Testis (tissue), 5 donors: ENCODE measurements at places on chromosomes 11 and 22. TPM values are rescaled to one million over a fixed set of nuclear protein-coding genes. Genes with fewer than 3 reads are reported as not detected.

DNA sequence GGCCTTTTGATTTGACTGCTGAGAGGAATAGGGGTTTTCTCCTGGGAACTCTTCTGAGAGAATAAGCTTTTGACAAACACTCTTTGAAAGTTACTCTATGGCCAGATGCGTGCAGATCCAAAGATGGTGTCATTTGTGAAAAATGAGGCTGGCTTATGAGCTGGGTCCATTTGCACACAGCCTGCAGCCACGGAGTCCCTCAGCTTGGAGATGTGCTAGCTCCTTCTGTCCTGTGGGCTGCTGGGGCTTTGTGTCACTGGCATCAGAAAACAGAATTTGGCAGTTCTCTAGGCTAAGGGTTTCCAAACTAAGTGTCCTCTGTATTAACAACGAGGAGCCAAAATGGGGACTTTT, 702.4 kb downstream of the NTM start:
- H3K4me1 ChIP-seq = no peaks in the 10 kb centered on the region
- DNase-seq = no peak
- H3K27ac ChIP-seq = no peak overlapping the region
- H3K36me3 ChIP-seq = no peaks in the 10 kb centered on the region

DNA sequence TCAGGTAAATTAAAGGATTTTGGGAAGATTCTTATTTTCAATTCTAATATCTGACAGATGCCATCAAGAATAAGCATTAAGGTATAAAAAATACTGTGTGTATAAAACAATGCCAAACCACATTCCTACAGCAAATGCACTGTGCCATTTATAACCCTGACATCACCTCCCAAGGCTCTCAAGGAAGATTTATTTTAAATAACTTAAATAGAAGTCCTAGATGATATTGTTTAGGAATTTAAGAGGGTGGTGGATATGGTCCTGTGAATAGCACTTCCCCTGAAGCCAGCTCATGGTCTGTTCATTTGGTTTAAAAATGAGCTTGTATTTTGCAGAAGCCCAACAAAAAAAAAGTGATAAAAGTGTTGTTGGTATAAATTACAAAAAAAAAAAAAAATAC, 32.1 kb downstream of the PPIL2 start:
- no peaks in the 10 kb centered on the region for H3K27me3 ChIP-seq
- no peak overlapping the region for H3K4me3 ChIP-seq
- no peak overlapping the region for H3K27ac ChIP-seq
- no peaks in the 10 kb centered on the region for H3K36me3 ChIP-seq
- no peak for DNase-seq

GRCh38 chr11:134686460-134687061, 274.5 kb upstream of the B3GAT1 start:
- no peak overlapping the region for H3K4me3 ChIP-seq
- no peak overlapping the region for H3K27ac ChIP-seq
- no peaks in the 10 kb centered on the region for H3K36me3 ChIP-seq
- DNase-seq = no peak

GRCh38 chr22:36486619-36487384, 5.4 kb upstream of the TXN2 start:
- H3K4me3 ChIP-seq = no peak overlapping the region
- H3K27ac ChIP-seq = no peak overlapping the region
- H3K36me3 ChIP-seq = no peaks in the 10 kb centered on the region

- H3K4me3 ChIP-seq = no peak overlapping the region
- H3K27me3 ChIP-seq = no peaks in the 10 kb centered on the region
- no peak overlapping the region for H3K27ac ChIP-seq
- DNase-seq = peak; percentile 21
Measured at GRCh38 chr22:17266251-17266971, 47.2 kb upstream of the ADA2 start.

DNA sequence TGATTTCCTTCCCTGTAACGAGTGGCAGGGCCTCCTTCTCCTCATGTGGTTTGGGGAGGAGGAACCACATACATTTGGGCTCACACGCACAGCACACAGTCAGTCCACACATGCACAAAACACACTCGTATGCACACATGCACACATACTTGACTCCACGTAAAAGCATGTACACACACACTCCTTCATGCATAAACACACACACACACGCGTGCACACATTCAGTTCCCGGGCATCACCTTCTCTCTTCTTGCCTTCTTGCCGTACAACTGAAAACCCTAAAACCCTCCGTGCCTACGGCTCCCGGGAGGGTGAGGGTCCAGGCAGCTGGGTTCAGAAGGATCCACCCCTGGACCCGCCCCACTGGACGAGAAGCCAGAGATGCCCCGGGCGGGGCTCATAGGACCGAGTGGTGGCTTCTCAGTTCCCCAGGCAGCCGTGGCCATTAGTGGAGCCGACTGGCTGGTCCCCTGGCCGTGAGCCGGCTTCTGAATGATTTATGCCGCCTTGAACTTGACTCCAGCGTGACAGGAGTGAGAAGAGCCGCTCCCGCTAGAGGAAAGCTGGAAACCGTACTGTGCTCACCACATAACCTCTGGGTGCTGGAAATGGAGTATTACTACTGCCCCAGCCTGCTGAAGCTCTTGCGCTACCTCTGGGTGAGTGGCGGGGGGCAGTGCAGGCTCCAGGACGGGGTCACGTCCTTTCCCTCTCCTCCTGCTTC, 117.4 kb downstream of the KIAA1671 start:
- H3K4me3 ChIP-seq = no peak overlapping the region
- no peaks in the 10 kb centered on the region for H3K36me3 ChIP-seq
- no peak for DNase-seq
- H3K4me1 ChIP-seq = no peaks in the 10 kb centered on the region
- H3K27ac ChIP-seq = no peak overlapping the region

GRCh38 chr11:125335106-125335505, 161.0 kb downstream of the FEZ1 start:
- no peaks in the 10 kb centered on the region for H3K27me3 ChIP-seq
- H3K4me1 ChIP-seq = peaks cover 32% of the 10 kb centered on the region
- no peak overlapping the region for H3K27ac ChIP-seq

DNA sequence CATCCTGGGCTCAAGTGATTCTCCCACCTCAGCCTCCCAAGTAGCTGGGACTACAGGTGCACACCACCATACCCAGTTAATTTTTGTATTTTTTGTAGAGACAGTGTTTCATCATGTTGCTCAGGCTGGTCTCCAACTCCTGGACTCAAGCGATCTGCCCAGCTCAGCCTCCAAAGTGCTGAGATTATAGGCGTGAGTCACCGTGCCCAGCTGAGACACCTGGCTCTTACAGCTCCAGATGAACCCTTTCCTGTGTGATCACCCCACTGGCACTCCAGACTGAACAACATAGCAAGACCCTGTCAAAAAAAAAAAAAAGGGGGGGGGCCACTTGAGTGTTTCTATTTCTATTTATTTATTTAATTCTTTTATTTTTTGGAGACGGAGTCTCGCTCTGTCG, 1.0 kb upstream of the ADSL start:
- H3K4me3 ChIP-seq = peak overlapping the region; percentile 70
- no peaks in the 10 kb centered on the region for H3K36me3 ChIP-seq
- no peak for DNase-seq
- no peaks in the 10 kb centered on the region for H3K27me3 ChIP-seq

DNA sequence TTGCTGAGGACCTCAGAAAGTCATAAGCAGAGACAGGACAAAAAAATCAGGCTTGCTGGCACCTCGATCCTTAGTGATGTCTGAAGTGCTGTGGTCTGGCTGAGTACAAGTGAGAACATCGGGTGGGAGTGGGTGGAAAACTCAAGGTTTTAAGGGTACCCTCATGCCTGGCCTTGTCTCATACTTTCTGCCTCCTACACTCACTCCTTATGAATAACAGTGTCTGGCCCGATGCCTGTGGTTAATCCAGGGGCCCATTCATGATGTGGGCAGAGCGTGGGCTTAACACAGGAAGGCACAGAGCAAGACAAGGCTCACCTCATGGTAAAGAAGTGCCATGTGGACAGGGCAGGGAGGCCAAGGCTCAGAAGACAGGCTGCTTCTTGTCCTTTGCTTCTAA, 11.0 kb upstream of the UCP3 start:
- H3K36me3 ChIP-seq = no peaks in the 10 kb centered on the region
- no peak overlapping the region for H3K4me3 ChIP-seq
- H3K27me3 ChIP-seq = no peaks in the 10 kb centered on the region
- H3K4me1 ChIP-seq = peaks cover 6% of the 10 kb centered on the region
- no peak for DNase-seq
- H3K27ac ChIP-seq = no peak overlapping the region

- DNase-seq = peak; percentile 9
- H3K27ac ChIP-seq = no peak overlapping the region
- H3K27me3 ChIP-seq = no peaks in the 10 kb centered on the region
- no peaks in the 10 kb centered on the region for H3K36me3 ChIP-seq
- H3K4me3 ChIP-seq = no peak overlapping the region
- H3K4me1 ChIP-seq = peaks cover 11% of the 10 kb centered on the region
Measured at GRCh38 chr22:20316217-20316843, 3.5 kb downstream of the DGCR6L start.

DNA sequence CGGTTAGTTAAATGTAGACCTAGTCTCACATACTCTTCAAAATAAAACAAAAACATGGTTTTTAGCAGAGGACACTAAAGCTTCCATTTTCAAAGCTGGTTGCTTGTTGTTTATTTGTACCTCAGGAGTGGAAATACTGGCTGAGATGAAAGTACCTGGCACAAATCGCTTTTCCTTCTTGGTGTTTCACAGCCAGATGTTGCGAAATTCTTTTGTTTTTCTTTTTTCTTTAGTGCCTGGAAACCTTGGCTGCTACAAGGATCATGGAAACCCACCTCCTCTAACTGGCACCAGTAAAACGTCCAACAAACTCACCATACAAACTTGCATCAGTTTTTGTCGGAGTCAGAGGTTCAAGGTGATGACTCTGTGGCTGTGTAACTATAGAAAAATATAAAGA, 48.3 kb downstream of the KREMEN1 start:
- no peak for DNase-seq
- no peaks in the 10 kb centered on the region for H3K27me3 ChIP-seq
- H3K27ac ChIP-seq = no peak overlapping the region
- no peak overlapping the region for H3K4me3 ChIP-seq
- no peaks in the 10 kb centered on the region for H3K36me3 ChIP-seq

GRCh38 chr11:58770627-58771457, 39.1 kb upstream of the GLYAT start:
- DNase-seq = no peak
- no peaks in the 10 kb centered on the region for H3K27me3 ChIP-seq
- no peak overlapping the region for H3K4me3 ChIP-seq
- no peaks in the 10 kb centered on the region for H3K36me3 ChIP-seq

GRCh38 chr22:32849501-32849900, 48.0 kb downstream of the TIMP3 start:
- peak overlapping the region; percentile 84 for H3K27ac ChIP-seq
- H3K4me3 ChIP-seq = no peak overlapping the region
- H3K36me3 ChIP-seq = no peaks in the 10 kb centered on the region
- no peaks in the 10 kb centered on the region for H3K27me3 ChIP-seq
- H3K4me1 ChIP-seq = peaks cover 59% of the 10 kb centered on the region
- DNase-seq = no peak

DNA sequence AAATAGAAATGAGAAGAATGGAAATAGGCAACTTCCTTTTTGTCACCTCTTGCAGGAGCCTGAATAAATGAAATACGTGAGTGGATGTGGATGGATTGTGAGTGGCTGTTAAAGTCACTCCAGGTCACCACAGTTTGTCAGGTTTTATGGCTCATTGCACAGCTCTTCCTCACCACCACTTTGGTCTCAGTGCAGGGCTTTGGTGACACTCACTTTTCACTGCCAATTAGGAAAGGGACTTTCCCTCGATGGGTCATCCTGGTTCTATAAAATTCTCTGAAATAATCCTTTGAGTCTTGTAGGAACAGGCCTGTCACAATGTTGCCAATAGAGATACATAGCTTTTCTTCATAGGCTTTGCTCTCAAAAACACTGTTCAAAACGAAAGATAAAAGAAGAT, 172.4 kb upstream of the C11orf87 start:
- no peak overlapping the region for H3K4me3 ChIP-seq
- H3K27me3 ChIP-seq = no peaks in the 10 kb centered on the region
- peak; percentile 40 for DNase-seq
- peaks cover 5% of the 10 kb centered on the region for H3K4me1 ChIP-seq
- no peaks in the 10 kb centered on the region for H3K36me3 ChIP-seq

- no peak overlapping the region for H3K27ac ChIP-seq
- no peaks in the 10 kb centered on the region for H3K27me3 ChIP-seq
- no peaks in the 10 kb centered on the region for H3K4me1 ChIP-seq
- H3K36me3 ChIP-seq = no peaks in the 10 kb centered on the region
- no peak for DNase-seq
Measured at GRCh38 chr22:47571616-47572015, 809.2 kb downstream of the TBC1D22A start.

GRCh38 chr11:26048271-26048670, 283.7 kb upstream of the ANO3 start:
- H3K36me3 ChIP-seq = no peaks in the 10 kb centered on the region
- no peaks in the 10 kb centered on the region for H3K27me3 ChIP-seq
- H3K27ac ChIP-seq = no peak overlapping the region
- no peak for DNase-seq

- peak overlapping the region; percentile 75 for H3K27ac ChIP-seq
- no peak overlapping the region for H3K4me3 ChIP-seq
- H3K4me1 ChIP-seq = peaks cover 50% of the 10 kb centered on the region
- DNase-seq = peak; percentile 90
- H3K27me3 ChIP-seq = no peaks in the 10 kb centered on the region
- no peaks in the 10 kb centered on the region for H3K36me3 ChIP-seq
Measured at GRCh38 chr11:11409901-11410300, 56.9 kb upstream of the CSNK2A3 start.

DNA sequence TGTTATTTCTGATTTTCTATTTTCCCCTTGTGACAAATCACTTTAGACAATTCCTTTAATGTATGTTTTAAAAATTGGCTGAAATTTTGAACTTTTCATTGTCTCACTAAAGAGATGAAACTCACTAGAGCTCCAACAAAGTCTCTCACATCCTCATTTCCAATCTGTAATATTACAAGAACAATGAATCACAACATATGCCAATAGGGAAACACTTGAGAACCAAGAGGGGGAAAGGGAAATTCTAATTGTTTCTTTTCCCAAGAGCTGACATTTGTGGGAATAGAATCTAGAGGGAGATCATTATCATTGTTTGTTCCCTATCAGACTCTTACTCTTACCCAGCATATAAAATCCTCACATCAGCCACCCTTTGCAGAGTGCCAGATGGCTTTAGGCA, 28.2 kb downstream of the OR10D3 start:
- H3K27me3 ChIP-seq = no peaks in the 10 kb centered on the region
- no peaks in the 10 kb centered on the region for H3K4me1 ChIP-seq
- no peak overlapping the region for H3K27ac ChIP-seq
- no peaks in the 10 kb centered on the region for H3K36me3 ChIP-seq
- no peak overlapping the region for H3K4me3 ChIP-seq
- no peak for DNase-seq

GRCh38 chr11:75140269-75141138, 10.4 kb upstream of the SLCO2B1 start:
- no peaks in the 10 kb centered on the region for H3K4me1 ChIP-seq
- DNase-seq = peak; percentile 78
- H3K27ac ChIP-seq = no peak overlapping the region
- no peak overlapping the region for H3K4me3 ChIP-seq
- no peaks in the 10 kb centered on the region for H3K27me3 ChIP-seq

- H3K27ac ChIP-seq = no peak overlapping the region
- H3K4me1 ChIP-seq = no peaks in the 10 kb centered on the region
- no peaks in the 10 kb centered on the region for H3K36me3 ChIP-seq
Measured at GRCh38 chr11:34549271-34549670, 35.7 kb upstream of the ELF5 start.

The SLC5A4 gene
- total RNA-seq = 0.93 TPM

The SLC3A2 gene
- 271 TPM for total RNA-seq

The ZNF195 gene
- 14.9 TPM for total RNA-seq

The MS4A6A gene
- total RNA-seq = 6.1 TPM

The GLYATL1 gene
- not detected for total RNA-seq

The SSTR3 gene
- total RNA-seq = 54.4 TPM

The HEPN1 gene
- total RNA-seq = not detected

The UPK3A gene
- not detected for total RNA-seq

The KLHL35 gene
- total RNA-seq = 51.2 TPM

The PTPRJ gene
- 4.3 TPM for total RNA-seq

The MRGPRX3 gene
- not detected for total RNA-seq

The GRK3 gene
- 12.8 TPM for total RNA-seq

The OR2AG2 gene
- total RNA-seq = 2.8 TPM

The GDPD4 gene
- total RNA-seq = 22.6 TPM
